NCI-H748 treated with DMSO at 0.1 percent for 48 hours (cell line): ENCODE measurements at places on chromosomes 1 and 21.

GRCh38 chr1:77282187-77282865 is 507 bp downstream of the AK5 start:
- DNase-seq = peak; percentile 22

DNA sequence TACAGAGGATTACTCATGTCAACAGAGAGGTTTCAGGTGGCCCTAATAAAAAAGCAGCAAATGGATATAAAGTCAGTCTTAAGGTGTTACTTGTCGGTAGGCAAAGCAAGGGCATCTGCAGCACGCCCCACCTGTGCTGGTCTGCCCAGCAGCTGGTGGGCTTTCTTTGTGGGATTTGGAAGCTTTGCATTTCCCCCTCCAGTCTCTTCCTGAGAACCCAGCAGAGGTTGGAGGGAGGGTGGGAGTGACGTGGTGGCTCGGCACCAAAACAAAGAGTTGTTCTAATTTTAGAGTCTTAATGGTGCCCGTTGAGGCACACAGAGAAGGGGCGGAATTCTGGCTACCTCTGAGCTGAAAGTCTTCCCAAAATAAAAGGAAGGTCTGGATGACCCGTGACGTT is 4.8 kb upstream of the PCBP3 start:
- DNase-seq = no peak

DNA sequence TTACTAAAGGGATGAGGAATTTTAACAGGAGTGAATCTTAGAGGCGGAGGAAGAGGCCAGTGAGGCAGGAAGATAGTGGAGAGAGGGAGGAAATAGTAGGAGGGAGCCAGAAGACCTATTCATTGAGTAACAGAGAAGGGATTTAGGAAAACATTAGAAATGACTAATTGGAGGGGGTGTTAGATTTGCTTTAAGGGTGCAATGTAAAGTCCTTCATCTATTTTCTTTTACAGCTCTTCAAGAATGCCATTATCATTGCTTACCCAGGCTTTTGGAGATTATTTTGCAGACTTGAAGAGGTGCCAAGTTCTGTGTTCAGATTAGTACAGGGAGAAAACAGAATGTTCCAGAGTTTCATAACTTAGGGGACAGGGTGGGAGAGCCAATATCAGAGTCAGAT is 33.8 kb downstream of the OR10J1 start:
- no peak for DNase-seq

- no peak for DNase-seq
Observed at GRCh38 chr1:232982238-232982944, 32.0 kb downstream of the NTPCR start.

GRCh38 chr1:119743308-119743707 is 25.4 kb downstream of the HMGCS2 start:
- DNase-seq = no peak

DNA sequence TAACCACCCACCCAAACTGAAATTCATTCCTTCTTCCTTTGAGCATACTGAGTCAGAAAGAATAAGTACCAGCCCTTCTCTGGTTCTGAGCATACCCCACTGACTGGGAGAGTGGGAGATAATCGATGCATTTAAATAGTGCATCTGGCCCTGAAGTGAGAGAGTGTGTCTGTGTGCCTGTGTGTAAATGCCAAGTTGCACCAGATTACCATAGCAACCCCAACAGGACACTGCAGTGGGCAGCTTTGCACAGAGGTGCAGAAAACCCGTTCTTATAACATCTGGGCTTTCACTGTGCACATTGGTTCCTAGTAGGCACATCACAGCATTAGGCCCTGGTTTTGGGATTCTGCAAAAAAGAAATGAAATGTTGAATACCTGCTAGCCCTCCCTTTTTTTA is 2.3 kb downstream of the ASTN1 start:
- no peak for DNase-seq

- no peak for DNase-seq
Observed at GRCh38 chr1:94719926-94720793, 100.0 kb upstream of the SLC44A3 start.

DNA sequence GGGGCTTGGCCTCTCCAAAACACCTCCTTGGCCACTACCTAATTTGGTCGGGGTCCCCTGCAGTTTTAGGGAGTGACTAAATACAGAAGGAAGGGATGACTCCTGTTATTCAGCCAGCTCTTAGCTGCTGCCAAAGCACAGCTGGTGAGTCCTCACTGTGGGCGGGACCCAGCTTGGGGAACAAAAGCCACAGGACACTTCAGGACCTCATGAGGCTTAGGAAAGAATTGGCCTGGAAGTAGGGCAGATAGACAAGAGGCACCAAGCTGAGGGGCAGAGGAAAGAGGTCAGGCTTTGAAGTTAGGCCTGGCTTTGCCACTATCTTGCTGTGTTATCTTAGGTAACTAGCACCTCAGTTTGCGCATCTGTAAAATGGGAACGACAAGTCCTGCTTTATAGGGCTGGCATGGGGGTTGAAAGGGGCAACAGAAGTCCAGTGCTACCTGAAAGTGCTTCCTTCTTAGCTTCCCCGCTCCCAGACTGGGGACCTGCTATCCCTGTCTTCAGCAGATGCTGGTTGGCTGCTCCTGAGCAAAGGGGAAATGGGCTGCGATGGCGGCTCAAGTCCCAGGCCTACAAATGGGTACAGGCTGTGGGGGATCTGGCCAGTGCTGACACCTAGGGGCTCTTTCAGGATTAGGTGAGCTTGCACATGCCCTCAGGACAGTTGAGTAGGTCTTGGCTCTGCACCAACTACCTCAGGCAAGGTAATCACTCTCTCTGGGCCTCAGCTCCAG is 15.7 kb downstream of the IFI6 start:
- DNase-seq = no peak

- no peak for DNase-seq
Observed at GRCh38 chr1:91527266-91527765, 26.7 kb downstream of the CDC7 start.

GRCh38 chr1:60935599-60936110 is 146.7 kb upstream of the NFIA start:
- DNase-seq = no peak

- no peak for DNase-seq
Observed at GRCh38 chr21:44914176-44914874, 6.4 kb downstream of the ITGB2 start.

GRCh38 chr21:38494703-38495102 is 3.6 kb downstream of the ERG start:
- DNase-seq = no peak

DNA sequence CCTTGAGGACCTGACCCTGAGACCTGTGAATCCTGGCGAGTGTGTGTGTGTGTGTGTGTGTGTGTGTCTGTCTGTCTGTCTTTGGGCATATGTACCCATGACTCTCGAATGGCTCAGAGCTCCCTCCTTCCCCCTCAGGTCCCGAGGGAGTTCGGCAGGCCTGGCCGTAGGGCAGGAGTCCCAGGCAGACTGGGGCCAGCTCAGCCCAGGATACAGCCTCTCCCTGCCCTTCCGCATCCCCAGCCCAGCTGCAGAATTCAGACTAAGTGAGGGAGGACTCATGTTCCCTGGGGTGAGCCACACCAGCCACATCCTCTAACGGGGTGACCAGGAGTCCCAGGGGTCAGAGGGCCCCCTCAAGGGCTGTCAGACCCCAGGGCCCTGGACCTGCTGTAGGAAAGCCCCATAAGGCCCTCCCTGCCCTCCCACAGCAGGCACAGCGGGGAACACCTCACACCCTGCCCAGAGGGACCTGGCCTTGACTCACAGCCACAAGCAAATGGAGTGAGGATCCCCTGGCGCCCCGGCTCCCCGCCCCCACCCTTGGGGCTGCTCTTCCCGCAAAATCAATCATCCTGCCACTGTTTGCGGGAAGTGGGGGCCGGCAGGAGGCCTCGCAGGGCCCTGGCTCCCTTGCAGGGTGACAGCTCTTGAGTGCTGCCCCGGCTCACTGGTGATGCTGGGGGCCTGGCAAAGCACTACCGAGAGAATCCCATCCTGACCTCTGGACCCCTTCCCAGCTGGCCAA is 101.7 kb upstream of the CASZ1 start:
- no peak for DNase-seq

- no peak for DNase-seq
Observed at GRCh38 chr1:77859248-77859647, 29.2 kb upstream of the NEXN start.

DNA sequence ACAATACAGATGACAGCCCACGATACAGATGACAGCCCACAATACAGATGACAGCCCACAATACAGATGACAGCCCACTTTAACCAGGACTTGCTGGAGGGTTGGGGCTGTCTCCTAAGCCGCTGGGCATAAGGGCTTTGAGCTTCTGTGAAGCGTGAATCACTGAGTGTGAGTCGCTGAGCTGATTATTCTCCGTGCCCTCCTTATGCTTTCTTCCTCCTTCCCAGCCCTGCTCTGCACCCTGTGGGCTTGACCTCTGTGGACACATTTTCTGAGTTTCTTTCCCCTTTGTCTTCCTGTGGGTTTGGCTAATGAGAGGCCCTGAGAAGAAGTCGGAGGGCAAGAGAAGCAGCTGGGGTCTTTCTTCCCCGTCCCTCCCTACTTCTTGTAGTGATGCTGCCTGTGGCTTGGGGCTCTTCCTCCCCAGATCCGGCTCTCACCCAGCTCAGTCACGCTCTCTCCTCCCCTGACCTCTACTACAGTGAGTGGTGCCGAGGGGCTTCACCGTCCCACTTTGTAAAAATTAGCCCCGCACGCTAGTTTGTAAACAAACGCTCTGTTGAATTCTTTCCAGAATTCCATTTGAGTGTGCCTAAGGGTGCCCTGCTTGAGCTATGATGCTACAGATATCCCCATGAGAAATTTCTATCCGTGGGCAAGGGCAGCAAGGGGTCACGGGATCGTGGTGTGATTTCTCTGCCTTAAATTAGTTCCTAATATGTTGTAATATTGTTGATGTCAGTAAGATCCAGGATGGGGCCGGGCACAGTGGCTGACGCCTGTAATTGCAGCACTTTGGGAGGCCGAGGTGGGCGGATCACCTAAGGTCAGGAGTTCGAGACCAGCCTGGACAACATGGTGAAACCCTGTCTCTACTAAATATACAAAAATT is 46.4 kb upstream of the SOD1 start:
- DNase-seq = no peak

DNA sequence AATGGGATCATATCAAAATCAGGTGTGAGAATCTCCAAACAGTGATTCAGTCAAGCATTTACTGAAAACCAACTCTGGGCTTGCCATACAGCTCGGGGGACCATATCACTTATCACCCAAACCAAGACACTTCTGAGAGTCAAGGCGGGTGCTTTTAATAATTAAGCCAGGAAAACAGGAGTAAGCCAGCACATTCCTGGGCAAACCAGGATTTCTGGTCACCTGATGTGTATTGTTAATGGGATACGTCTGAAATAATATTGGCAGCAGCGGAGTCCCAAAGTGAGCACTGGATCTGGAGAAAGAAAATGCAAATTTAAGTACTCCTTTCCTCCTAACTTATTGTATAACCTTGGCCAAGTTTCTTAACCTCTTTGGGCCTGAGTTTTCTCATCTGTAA is 17.6 kb downstream of the OSCP1 start:
- DNase-seq = no peak

DNA sequence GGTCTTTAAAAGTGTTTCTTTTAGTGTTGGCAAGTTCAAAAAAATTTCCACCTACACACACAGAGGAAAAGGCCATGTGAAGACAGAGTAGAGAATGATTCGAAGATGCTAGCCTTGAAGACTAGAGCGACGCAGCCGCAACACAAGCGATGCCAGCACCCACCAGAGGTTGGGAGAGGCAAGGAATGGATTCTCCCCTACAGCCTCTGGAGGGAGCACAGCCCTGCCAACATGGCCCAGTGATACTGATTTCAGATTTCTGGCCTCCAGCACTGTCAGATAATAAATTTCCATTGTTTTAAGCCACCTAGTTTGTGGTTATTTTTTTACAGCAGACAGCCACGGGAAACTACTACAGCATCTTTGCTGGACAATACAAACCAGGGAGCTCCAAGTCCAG is 6.9 kb upstream of the ADAR start:
- no peak for DNase-seq

DNA sequence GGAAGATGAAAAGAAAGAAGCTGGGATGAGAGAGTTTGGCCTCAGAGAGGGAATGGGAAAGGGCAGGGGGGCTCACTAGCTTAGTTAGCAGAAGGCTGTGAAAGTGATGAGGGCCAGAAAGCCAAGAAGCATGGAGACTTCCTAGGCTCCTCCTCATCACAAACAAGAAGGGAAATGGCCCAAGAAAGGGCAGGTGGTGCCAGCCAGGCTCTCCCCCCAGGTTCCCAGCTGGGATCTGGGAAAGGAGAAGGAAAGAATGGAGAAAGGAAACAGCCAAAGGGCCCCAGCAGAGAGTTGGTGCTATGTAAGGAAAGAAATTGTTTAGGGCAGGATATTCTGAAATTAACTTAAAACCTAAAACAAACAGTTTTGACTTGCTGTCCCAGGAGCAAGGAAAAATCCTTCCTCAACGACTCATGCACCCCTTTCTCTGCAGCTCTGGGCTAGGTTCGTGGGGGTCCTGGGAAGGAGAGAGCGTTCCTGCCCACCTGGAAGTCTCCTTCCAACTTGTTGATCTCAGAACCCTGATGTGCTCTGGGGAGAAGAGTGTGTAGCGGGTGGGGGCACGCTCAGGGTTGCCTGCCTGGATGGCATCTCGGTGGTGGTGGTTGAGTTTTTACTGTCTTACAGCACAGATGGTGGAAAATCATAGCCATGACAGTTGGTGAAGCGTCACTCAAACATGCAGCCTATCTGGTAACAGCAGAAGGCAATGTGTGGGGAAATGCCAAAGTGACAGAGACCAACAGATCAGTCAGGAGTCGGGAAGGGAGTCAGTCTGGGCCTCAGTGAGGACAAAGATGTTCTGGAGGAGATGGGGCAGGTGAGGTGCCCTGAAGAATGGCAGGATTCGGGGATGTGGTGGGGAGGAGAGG is 147.3 kb downstream of the CLIC6 start:
- DNase-seq = no peak

GRCh38 chr1:155968051-155968400 is 10.3 kb downstream of the ARHGEF2 start:
- no peak for DNase-seq

- DNase-seq = no peak
Observed at GRCh38 chr1:167927046-167927754, 9.3 kb upstream of the DCAF6 start.

GRCh38 chr1:35857830-35858229 is 25.2 kb upstream of the AGO1 start:
- DNase-seq = no peak
